NCI-H1930 (cell line): ENCODE measurements at places on chromosomes 6 and 20.

DNA sequence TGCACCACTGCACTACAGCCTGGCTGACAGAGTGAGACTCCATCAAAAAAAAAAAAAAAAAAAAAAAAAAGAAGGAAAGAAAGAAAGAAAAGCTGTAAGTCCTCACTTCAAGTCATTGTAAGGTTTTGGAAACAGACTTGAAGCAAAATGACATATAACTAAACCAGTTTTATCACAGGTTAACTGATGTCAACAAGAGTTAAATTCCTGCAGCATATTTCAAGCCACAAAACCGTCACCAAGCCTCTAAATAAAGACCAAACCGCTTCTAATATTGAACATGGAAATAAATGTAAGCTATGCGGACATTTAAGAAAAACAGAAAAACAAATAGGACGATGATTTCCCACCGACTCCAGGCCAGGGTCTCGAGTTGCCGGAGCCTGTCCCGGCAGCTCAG is 88.9 kb upstream of the RPS6KA2 start:
- DNase-seq = no peak

DNA sequence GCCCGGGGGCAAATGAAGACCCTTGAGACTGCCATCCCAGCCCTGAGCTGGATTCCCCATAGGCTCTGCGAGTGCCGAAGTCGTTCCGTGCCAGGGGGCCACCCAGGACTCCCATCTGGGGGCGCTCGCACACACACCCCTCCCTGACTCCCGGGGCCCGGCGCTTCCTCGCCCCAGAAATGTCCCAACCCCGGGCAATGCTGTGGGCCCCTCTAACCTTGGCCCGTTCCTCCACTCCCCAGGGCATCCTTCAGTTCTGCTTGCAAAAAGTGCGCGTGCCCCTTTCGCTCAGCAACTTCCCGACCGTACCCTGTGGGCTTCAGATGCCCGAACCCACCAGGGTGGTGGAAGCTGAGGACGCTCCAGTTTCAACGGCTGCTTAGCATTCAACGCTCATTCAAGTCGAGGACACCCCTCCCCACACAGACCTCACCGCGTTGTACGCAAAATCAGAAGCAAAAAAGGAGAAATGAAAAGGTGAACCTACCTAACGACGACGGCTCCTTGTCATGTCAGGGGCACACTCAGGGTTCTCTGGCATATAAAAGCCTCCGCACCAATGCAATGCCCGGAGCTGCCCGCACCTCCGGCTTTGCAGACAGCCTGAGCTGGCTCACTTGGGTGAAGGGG is 25.3 kb downstream of the RIPOR2 start:
- DNase-seq = no peak

DNA sequence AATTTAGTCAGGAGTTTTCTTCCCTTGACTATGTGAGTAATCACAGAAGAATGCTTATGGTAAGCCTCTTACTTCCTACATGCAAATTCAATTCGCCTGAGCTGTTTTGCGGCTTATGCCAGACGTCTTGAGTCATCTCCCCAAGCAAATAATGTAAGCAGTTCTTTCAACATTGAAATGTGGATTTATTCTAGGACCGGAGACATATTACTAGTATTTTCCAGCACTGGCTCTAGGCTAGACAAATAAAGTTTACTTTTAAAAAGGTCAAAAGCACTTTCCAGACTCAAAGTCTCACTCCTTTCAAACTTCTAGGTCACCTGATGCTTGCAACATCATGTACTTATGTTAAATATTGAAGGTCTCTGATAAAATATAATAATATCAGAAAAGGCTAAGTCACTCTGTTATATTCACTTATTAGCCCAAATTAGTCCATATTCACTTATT is 38.1 kb upstream of the NOX3 start:
- DNase-seq = no peak

DNA sequence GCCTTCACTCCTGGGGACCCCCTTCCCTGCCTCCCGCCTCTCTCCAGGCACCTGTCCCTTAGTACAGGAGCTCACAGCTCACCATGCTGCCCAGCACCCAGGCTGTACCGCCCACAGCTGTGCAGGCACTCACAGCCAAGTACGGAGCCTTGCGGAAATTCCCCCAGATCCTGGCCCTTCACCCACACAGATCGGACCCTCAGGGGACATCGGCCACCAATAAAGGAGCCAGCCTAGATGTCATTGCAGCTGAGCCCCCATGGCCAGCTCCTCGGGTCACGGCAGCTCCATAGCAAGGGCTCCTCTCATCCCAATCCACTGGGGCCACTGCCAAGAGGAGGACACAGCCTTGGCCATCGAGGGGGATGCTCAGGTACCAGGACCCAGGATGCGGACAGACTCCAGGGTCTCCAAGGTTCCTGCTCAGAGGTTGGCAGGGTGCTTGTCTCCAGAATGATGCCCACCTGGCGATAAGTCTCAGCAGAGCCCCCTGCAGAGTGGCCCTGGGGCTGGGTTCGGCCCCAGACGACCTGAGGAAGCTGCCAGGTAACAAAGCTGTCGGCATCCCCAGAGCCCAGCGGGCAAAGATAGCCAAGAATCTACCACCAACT is 82.3 kb downstream of the YTHDF1 start:
- DNase-seq = no peak

- DNase-seq = no peak
Measured at GRCh38 chr6:79334674-79335073, 100.2 kb upstream of the HMGN3 start.

DNA sequence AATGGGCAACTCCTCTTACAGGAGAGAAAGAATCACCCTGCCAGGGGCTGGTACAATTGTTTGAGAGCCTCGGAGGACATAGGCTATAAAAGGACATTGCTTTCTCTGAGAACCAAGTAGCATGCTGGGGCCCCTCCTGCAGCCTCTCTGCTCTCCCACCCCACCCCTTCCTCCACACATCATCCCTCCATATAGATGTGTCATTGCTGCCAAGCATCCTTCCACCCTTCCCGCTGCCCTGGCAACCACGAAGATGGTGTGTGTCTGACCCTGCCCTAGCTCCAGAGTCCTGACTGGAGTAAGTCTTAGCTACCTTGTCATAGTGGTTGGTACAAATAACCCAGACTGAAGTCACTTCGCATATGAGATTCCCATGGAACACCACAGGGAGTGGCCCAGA is 129.7 kb downstream of the SNX5 start:
- DNase-seq = no peak

DNA sequence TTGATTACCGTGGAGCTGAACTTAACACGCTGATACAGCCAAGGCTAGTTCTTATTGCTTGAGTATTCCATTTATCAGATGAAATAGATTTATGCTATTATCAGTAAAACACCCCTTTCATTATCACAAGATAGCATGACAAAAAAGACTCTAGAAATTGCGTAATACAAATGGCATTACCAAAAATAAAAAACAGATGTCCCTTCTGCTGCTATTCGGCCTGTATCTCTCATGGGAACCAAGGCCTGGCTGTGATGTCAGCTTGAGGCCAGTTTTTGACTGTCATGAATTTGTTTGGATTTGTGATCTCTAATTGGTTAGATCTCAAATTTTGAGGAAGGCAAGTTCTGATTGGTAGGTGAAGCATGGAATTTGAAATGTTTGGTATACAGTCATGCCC is 25.2 kb downstream of the MEI4 start:
- DNase-seq = no peak

DNA sequence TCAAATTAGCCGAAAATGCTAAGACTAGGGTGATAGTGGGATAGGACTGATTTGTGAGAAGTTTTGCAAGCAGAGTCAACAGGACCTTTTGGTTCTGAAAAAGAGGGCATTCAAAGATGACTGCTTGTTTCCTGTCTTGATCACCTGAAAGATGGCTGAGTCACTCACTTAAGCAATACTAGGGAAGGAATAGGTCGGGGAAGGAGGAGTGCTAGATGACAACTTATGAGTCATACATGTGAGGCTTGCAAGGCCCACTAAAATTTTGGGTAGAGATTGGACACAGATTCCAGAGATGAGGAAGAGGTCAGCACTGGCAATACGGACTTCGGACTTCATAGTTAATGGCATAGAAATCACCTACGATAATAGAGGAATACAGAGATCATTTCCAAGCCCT is 89.2 kb downstream of the FAM83B start:
- no peak for DNase-seq

- no peak for DNase-seq
Measured at GRCh38 chr20:62049342-62050165, 16.1 kb downstream of the TAF4 start.

DNA sequence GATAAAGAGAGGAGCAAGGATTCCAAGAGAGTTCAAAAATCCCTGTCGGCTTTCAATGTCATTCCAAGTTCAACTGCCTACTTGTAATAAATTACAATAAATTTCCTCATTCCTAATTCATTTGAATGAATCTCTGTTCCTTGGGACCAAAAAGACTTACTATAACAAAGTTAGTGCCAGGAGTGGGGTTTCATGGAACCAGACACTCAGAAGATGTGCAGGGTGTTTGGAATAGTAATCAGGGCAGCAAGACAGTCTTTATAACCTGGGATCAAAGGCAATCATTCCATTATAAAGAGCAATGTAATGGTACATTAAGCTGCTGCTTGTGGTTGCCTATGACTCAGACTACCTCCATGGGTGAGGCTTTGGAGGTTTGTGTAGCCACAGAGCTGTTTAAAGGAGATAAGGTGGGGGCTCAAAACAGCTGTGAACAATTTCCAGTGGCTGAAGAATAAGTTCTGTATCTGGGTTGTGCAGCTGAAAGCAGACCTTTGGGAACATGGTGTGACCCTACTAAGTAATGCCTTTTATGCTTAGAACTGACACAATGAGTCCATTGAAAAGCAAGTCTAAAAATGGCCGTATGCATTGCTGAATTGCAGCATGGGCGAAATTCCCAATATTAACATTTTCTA is 159.9 kb downstream of the LINC00237 start:
- no peak for DNase-seq

DNA sequence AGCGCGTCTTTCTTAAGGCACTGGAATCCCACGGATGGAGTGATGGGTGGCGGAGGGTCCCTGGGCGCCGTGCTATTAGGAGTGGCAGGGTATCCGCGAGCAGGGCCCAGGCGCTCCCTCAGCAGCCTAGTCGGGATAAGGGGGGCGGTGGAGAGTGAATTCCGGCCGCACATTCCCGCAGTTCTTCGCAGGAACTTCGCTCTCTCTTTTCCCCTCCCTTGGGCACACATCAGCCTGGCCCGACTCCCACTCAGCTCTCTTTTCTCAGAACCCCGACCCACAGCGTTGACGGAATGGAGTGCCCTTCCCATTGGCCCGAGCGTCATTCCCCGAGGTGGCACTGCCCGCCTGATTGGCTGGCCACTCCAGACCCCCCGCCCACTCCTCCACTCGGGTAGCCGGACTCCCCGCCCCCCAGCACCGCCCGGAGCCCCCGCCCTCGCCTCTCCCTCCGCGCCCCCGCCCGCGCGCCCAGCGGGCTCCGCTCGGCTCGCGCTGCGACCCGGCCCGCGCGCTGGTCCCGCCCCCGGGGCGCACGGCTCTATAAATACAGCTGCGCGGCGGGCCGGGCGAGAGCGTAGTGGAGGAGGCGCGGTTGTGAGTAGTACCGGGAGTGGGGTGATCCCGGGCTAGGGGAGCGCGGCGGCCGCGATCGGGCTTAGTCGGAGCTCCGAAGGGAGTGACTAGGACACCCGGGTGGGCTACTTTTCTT is at the start of gene ID4:
Gene ID4 (plus strand): TSS at position 572 of the 712 bp plus-strand sequence. CDS start 385 bp downstream, outside the sequence.
- peak; percentile 44 for DNase-seq

DNA sequence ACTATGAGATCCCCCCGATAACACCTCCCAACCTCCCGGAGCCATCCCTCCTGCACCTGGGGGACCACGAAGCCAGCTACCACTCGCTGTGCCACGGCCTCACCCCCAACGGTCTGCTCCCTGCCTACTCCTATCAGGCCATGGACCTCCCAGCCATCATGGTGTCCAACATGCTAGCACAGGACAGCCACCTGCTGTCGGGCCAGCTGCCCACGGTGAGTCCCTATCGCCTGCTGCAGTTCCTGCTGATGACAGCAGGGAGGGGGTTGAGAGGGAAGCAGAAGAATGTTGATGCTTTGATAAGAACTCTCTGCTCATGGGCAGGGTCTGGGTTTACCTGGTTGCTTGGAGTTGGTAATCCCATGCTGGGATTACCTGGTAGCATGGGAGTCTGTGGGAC is 91.9 kb downstream of the TOX2 start:
- no peak for DNase-seq

DNA sequence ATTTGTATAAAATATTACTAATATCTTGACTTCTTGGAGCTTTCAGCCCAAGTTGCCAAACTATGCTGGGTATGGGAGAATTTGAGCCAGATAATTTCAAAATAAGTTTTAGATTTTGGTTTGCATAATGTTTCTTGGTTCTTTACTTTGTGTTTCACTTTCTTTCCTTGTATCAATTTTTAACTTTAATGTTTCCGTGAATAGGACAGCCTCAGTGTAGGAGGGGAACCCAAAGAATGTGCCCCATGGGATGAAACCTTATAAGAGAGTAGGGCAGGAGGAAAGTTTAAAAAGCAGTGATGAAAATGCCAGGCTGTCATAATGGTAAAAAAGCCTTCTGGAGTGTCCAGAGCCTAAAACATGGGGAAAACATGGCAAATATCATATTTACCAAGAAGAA is 252.4 kb upstream of the IRAK1BP1 start:
- DNase-seq = no peak

DNA sequence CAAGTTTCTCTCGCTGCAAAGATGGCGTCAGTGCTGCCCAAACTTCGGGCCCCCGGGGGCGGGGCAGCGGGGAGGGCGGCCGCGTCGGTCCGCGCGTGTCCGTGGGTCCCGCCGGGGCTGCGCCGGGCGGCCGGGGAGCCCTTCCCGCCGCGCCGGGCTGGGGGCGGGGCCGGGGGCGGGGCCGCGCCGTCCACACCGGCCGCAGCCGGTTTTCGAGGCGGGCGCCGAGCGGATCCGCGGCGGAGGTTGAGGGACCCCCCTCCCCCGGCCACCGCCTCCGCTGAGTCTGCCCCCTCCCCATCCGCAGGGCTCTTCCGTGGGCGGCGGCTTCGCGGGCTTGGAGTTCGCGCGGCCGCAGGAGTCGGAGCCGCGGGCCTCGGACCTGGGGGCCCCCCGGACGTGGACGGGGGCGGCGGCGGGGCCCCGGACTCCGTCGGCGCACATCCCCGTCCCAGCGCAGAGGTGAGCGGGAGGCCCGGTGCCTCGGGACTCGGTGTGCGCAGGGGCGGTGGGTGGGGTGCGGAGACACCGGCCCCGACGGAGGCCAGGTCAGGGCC is 572 bp downstream of the SLC2A4RG start:
- no peak for DNase-seq

DNA sequence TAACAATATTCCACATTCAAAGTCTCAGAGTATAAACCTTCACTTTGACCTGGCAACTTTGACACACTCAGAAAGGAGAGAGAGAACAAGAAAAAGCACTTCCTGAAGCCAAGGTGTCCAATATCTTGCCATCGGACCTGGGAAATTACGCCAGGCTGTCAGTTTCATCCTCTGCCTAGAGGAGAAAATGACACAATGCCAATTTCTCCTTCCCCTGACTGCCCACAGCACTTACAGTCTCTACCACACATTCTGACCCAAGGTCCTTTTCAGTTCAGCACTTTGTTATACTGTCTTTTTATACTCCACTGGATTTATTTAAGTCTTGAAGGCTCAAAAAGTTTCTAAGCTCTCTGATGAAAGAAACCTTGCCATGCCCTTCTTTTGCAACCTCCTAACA is 250.4 kb downstream of the GMPR start:
- no peak for DNase-seq
